ENCODE measurements at places on chromosomes 11 and 22. TPM values are rescaled to one million over a fixed set of nuclear protein-coding genes. Genes with fewer than 3 reads are reported as not detected.

DNA sequence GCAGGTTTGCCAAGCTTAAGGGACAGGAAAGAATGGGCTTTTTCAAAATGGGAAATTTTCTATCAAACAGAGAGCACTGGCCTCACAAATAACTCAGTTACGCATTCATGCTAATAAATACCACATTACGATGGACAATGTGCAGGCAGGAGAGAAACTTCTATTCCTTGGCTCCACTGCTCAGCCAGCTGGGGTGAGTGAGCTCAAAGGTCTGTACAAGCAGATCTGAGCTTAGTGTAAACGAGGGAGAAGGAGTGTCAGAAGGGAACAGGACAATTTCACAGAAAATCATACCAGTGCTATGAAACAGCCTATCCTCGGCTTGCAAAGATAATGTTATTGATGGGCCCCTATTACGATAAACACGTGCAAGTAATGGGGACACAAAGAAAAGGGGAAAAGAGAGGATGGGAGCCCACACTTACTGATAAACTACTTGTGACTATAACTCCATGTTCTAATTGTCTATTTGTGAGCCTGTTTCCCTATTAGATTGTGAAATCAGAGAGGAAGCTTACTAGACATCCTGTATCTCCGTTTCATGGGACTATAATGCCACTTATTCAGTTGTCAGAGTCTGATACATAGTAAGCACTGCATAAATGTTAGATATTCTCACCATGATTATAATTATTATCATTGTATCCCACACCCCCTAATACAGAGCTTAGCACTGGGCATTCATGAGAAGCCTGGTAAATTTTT is 46.3 kb downstream of the AMOTL1 start:
- DNase-seq, result no peak

GRCh38 chr11:128324531-128325141 is 262.7 kb downstream of the ETS1 start:
- no peak for DNase-seq

The BAIAP2L2 gene
- 24.3 TPM for total RNA-seq

GRCh38 chr22:44042249-44043218 is 18.4 kb downstream of the PARVB start:
- peak; percentile 34 for DNase-seq

The CHRDL2 gene
- total RNA-seq, result not detected

The NLRP14 gene
- not detected for total RNA-seq

- DNase-seq, result peak; percentile 34
Measured at GRCh38 chr22:38413085-38414008, 41.7 kb downstream of the KCNJ4 start.

The MMP3 gene
- total RNA-seq, result 19.1 TPM

DNA sequence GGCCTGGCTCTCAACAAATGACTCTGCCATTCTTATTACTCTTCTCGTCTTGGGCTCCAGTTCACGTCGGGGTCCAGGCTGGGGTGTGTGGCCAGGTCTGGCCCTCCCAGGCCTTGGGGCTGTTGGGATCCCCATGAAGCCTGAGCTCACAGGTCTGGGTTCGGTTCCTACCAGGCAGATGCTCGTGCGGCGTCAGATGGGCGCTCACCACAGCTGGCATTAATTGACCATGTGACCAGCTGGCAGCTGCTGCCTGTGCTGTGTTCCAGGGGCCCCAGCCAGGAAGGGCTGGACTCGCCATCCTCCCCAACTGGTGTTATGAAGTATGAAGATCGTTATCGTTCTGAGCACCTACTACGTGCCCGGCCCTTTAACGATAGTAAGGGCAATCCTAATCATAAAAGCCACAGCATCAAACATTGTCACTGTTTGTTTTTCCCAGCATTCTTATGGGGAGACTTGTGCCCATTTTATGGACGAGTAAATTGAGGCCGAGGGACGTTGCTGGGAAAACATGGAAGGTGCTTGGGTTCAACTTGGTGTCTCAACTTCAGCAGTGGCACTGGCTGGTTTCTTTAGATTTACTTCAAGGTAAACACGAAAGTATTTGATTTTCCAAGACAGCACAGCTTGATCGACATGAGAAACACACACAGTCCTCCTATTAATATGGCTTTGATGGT is 26.8 kb upstream of the CACNG2 start:
- DNase-seq, result peak; percentile 3

The TUBA8 gene
- total RNA-seq, result 0.32 TPM

GRCh38 chr22:37549704-37550059 is 10.6 kb upstream of the CDC42EP1 start:
- DNase-seq, result peak; percentile 89

The YAP1 gene
- 118 TPM for total RNA-seq

All from GM23248 (cell line).